Fibroblast of villous mesenchyme (primary cell): ENCODE measurements at places on chromosomes 16 and 17. TPM values are rescaled to one million over a fixed set of nuclear protein-coding genes. Genes with fewer than 3 reads are reported as not detected.

KRT33B gene
- under 0.01 and 0.32 TPM in 2 replicates for total RNA-seq

KCNH4 gene
- under 0.01 TPM in 1 of 2 replicates, not detected in the other for total RNA-seq

SPN gene
- not detected in 2 replicates for total RNA-seq

DLX4 gene
- total RNA-seq: not detected in 2 replicates

ERN1 gene
- 13.5 and 14.7 TPM in 2 replicates for total RNA-seq

CTRB1 gene
- total RNA-seq: not detected in 2 replicates

MT1M gene
- total RNA-seq: 1.3 TPM in 1 of 2 replicates, not detected in the other

CHP2 gene
- total RNA-seq: not detected in 2 replicates

TRAF7 gene
- 52.2 and 62.6 TPM in 2 replicates for total RNA-seq

TBC1D3E gene
- 0.32 TPM in 1 of 2 replicates, not detected in the other for total RNA-seq

HOXB7 gene
- total RNA-seq: 1.7 and 2.6 TPM in 2 replicates
